NCI-H1105 (cell line): ENCODE measurements at places on chromosomes 5 and 9.

DNA sequence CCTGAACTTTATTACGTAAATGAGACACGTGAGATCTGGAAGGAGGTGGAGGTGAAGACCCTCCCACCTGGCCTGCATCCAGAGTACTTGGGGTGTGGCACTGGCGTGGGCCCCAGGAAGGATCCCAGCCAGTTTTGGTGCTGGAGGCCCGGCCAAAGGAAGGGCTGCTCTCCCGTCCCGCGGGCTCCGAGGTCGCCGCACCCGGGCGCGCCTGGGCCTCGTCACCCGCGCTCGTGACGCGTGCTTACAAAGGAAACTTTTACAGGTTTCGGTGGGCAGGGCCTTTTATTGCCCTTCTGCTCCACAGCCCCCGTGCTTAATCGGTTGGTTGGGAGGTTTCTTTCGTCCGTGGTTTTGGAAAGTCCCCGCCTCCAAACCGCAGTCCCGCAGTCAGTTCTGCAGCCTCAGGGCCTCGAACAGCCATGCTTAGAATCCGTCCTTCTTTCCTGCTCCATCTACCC is 29.2 kb downstream of the CDKN2A start:
- DNase-seq: no peak

DNA sequence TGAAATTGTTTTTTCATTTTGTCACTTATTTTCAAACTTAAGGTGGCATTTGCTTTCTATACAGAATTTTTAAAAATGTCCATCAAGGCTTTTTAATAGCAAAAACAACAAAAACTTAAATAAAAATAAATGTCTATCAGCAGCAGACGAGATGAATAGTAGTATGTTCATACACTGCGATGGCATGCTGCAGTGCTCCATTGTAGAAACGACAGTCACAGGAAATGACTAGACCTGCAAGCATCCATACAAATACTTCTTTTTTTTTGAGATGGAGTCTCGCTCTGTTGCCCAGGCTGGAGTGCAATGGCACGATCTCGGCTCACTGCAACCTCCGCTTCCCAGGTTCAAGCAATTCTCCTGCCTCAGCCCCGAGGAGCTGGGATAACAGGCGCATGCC is 41.4 kb downstream of the COL23A1 start:
- no peak for DNase-seq

DNA sequence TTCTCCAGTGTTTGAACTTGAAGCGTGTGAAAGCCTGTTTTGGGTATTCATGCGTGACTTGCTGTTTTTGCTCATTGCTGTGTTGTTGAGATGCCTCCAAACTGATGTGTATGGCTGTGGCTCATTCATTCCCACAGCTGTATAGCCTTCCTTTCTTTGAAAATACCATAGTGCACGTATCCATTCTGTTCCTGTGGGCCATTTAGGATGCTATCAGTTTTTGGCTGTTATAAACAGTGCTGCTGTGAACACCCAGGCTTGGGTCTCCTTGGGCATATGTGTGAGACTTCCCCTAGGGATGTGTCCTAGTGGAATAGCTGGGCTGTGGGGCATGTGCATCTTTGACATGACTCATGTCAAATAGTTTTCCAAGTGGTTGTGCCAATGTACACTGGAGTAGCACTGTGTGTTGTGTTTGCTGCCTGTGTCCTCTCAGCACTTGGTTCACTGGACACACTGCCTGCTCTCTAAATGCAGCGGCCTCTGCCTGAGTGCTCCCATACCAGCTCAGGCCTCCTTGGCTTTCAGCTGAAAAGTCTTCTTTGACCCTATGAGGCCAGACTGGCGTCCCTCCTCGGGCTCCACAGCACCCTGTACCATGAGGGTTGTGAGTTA is 102.6 kb upstream of the TBC1D2 start:
- DNase-seq: no peak

DNA sequence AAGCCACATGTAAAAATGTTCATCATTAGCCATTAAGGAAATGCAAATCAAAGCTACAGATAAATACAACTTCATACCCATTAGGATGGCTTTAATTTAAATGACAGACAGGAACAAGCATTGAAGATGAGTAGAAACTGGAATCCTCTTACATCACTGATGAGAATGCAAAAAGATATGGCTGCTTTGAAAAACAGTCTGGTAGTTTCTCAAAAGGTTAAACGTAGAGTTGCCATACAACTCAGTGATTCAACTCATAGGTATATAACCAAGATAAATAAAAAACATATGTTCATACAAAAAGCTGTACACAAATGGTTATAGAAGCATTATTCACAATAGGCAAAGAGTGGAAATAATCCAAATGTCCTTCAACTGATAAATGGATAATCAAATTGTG is 228.8 kb upstream of the ZNF462 start:
- DNase-seq: no peak

GRCh38 chr5:78275998-78276543 is 18.4 kb downstream of the AP3B1 start:
- no peak for DNase-seq

GRCh38 chr5:136032564-136032963 is 3.8 kb downstream of the TGFBI start:
- no peak for DNase-seq

GRCh38 chr9:127966416-127967150 is 14.2 kb downstream of the EEIG1 start:
- DNase-seq: peak; percentile 28

DNA sequence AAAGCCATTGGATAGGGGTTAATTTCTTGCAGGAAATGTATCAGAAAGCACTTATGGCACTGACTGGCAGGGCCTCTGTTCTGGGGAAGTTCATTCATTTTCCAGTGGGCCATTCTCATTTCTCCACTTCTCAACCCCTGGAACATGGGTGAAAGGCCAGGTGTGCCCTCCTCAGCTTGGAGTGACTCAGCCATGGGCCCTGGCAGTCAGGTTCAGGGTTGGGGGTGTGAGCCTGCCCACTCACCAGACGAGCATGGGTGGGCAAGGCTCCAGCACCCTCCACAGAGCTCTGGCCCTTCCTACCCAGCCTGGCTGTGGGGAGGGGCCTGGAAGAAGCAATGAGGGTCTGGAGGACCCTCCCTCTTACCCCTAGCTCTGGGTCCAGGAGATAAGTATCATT is 174.4 kb downstream of the HSPA4 start:
- no peak for DNase-seq

- DNase-seq: no peak
These were observed 977 bp upstream of the PAM start for GRCh38 chr5:102753889-102754766.

- no peak for DNase-seq
These were observed 358.4 kb downstream of the TMEM38B start for GRCh38 chr9:106052735-106053134.

GRCh38 chr5:120805131-120805530 is 341.0 kb downstream of the PRR16 start:
- DNase-seq: no peak

GRCh38 chr9:36136894-36137391 is 410 bp downstream of the GLIPR2 start:
- no peak for DNase-seq

DNA sequence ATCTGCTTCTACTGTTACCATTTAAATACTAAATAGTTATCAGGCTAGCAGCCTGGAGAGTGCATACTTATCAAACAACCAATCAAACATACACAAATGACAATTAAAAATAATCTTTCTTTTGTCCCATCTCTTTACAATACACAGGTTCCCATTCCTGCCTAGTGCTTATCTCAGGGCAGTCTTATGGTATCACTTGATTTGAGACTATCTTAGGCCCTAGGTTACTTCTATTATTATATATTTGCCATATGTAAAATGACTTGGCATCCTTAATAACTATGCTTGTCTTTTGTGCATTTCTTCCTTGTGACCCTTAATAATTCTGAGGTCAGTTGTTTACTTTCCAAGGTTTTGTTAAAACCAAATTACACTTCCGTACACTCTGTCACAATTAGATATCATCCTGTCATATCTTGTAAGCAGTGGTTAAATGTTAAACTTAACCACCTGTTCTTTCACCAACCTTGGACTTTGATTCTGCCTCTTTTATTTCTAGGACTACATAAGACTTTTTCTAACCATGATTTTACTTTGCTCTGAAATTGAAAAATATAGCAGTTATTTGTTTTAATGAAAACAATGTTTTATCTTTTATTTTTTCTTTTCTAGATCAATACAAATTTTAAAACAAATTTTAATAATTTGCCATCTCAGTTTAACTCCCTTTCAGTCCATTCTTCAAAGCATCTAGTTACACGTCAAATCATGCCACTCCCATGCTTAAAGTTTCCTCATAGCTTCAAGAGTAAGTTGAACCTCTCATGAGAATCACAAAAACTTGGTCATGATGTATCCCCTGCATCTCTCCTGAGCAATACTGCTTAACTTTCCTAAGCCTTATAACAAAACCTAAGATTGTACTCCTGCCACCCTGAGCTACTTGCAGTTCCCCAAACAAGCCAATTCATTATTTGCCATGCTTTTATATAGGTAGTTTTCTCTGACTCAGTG is 281.3 kb downstream of the HCN1 start:
- DNase-seq: no peak

DNA sequence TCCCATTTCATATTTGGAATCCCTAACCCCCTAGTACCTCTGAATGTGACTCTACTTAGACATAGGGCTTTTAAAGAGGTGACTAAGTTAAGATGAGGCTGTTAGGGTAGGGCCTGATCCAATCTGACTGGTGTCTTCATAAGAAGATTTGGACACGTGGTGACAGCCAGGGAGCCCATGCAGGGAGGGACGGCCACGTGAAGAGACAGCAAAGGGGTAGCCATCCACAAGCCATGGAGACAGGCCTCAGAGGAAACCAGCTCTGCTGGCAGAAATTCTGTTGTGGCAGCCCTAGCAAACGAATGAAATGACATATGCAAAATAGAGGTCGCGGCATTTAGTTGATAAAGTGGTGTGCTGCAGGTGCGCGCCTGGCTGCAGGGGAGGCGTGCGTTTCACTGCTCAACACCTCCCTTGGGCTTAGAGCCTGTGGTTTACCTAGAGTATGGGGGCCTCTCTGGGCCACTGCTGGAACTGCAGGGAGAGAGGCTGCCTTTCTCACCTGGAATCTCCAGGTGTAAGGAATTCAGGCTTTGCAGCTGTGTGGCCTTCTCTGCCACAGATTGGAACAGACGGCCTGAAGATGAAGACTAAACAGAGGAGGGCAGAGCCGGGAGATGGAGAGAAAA is 7.1 kb upstream of the AFAP1L1 start:
- DNase-seq: peak; percentile 28

DNA sequence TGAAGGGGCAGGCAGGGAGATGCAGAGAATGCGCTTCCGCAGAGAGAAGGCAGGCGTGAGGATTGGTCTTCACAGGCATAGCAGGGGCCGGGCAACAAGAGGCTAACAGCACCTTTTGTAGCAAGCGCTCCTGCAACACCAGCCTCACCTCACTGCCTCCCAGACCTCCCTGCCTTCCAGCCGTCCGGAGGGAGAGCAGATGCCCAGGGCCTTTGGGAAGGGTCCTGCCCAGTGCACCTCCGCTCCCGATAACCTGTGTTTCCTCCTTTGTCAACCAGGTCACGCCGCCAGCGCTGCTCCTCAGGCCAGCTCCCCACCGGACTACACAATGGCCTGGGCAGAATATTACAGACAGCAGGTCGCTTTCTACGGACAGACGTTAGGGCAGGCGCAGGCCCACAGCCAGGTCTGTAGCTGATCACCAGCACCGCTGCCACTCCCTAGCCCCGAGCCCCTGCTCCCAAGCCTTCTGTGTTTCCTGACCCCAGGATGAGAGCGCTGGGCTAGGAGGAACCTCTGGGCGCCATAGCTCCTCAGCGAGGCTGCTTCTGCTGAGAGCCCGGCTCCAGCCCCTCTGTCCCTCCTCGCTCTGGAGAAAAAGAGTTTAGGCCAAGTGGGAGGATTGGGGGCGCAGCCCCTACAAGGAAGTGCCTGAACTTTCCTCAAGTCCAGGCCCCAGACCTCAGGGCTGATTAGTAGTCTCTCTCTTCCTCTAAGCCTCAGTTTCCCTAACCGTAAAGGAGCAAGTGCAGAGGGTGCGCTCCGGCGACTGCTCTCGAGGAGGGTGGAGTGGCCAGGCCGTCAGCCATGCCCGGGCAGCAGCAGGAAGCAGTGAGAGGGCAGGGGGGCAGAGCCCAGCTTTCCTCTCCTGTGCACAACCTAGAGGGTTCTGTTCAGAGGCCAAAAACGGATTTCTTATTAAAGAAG is 28.4 kb upstream of the PRDM12 start:
- DNase-seq: no peak

- no peak for DNase-seq
These were observed 112.9 kb downstream of the SPATA31D1 start for GRCh38 chr9:82101475-82101874.

GRCh38 chr9:19748278-19749126 is 40.3 kb downstream of the SLC24A2 start:
- no peak for DNase-seq

- no peak for DNase-seq
These were observed 1.6 kb downstream of the HBEGF start for GRCh38 chr5:140344683-140345423.

- DNase-seq: no peak
These were observed 280.6 kb upstream of the PIK3R1 start for GRCh38 chr5:67934976-67935375.

- DNase-seq: no peak
These were observed 7.4 kb upstream of the DAP start for GRCh38 chr5:10768328-10768899.

- no peak for DNase-seq
These were observed 17.2 kb downstream of the SPTLC1 start for GRCh38 chr9:92097997-92098482.

- DNase-seq: no peak
These were observed 432.8 kb downstream of the IRX1 start for GRCh38 chr5:4028384-4028783.

GRCh38 chr5:177369645-177370440 is 12.1 kb downstream of the RGS14 start:
- no peak for DNase-seq

DNA sequence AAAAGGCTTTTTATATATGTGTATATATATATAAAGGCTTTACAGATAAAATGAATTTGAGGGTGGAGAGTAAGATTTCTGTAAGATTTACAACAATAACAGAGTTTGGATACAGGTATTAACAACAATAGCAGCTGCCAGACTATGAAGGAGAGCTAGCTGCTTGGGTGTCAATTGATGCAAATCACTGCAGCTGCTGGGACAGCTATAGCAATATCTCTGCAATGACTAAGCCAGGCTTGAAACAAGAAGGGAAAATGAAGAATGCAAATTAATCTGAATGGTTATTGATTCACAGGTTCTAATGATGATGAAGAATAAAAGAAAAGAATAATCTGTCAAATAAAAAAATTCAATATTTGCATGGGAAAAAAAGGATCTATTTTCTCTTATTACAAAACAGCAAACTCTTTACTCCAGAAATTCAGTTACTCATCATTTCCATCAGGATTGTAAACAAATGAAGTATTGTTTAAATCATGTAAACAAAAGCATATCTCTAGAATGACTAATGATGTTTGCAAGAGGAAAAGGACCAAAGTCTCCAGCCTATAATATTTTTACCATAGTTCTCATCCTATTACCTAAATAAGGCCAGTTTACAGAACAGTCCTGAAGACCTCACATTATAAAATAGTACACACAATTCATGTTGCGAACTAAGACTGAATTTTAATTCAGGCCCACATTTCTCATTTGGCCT is 219.0 kb downstream of the HTR1A start:
- no peak for DNase-seq

GRCh38 chr9:95444160-95444559 is 72.6 kb downstream of the PTCH1 start:
- DNase-seq: no peak

GRCh38 chr5:122102825-122103224 is 24.8 kb upstream of the LOX start:
- DNase-seq: no peak

- no peak for DNase-seq
These were observed 18.4 kb downstream of the GADD45G start for GRCh38 chr9:89622933-89623861.
